ENCODE measurements at places on chromosomes 7 and 10.

DNA sequence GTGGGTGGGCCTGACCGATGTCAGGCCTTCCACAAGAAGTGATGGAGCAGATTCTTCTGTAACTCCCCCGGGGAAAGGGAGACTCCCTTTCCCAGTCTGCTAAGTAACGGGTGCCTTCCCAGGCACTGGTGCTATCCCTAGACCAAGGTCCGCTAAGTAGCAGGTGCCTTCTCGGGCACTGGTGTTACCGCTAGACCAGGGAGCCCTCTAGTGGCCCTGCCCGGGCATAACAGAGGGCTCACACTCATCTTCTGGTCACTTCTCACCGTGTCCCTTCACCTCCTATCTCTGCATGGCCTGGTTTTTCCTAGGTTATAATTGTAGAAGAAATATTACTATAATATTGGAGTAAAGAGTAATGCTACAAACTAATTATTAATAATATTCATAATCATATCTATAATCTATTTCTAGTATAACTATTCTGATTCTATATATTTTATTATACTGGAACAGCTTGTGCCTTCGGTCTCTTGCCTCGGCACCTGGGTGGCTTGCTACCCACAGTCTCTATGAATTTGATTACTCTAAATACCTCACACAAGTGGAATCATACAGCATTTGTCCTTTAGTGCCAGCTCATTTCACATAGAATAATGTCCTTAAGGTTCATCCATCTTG is 1378.7 kb downstream of the XPNPEP1 start:
- no peaks in the 10 kb centered on the region for H3K36me3 ChIP-seq
- peak; percentile 69 for DNase-seq
- H3K4me1 ChIP-seq = no peaks in the 10 kb centered on the region
- peaks cover 2% of the 10 kb centered on the region for H3K27me3 ChIP-seq

DNA sequence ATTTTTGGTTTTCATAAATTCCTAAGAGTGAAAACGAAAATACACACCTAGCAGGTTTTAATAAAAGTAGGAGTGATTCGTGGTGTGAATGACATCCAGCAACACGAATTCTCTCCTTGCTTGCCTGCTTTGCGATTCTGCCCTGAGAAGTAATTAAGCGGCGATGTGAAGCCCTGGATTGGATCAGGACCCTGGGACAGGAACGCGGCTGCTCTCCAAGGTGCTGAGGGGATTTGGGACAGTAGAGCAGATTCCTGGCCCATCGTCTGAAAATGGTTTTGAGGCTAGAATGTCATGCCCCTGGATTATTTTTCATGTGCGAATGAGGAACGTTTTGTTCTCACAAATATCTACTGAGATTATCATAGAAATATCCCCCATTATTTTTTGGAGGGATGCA is 7.8 kb downstream of the NPS start:
- H3K36me3 ChIP-seq = no peaks in the 10 kb centered on the region
- H3K4me1 ChIP-seq = no peaks in the 10 kb centered on the region
- no peak overlapping the region for H3K4me3 ChIP-seq
- peak; percentile 59 for DNase-seq

DNA sequence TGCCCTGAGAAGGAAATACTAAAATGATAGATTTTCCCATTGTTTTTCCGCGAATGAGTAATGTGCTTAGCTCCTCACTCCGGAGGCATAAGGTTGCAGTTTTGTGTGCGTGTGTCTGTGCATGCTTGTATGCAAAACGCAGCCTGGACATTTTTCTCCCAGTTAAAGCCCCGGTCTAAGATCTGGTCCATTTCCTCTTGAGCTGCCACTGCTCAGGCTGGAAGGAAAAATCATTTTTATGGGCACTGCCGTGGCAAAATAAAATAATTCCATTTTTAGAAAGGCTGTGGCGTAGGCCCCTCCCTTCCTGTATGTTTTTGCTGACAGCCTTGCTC is 260.6 kb downstream of the WDR37 start:
- no peak for DNase-seq
- H3K36me3 ChIP-seq = no peaks in the 10 kb centered on the region
- H3K27ac ChIP-seq = no peak overlapping the region
- no peak overlapping the region for H3K4me3 ChIP-seq
- H3K4me1 ChIP-seq = peaks cover 3% of the 10 kb centered on the region

- H3K36me3 ChIP-seq = no peaks in the 10 kb centered on the region
- peaks cover 2% of the 10 kb centered on the region for H3K4me1 ChIP-seq
- no peak overlapping the region for H3K27ac ChIP-seq
- H3K27me3 ChIP-seq = no peaks in the 10 kb centered on the region
- no peak for DNase-seq
- no peak overlapping the region for H3K4me3 ChIP-seq
Measured at GRCh38 chr10:13844651-13845050, 257.9 kb downstream of the PRPF18 start.

- no peaks in the 10 kb centered on the region for H3K36me3 ChIP-seq
- H3K4me1 ChIP-seq = peaks cover 3% of the 10 kb centered on the region
- DNase-seq = no peak
- no peak overlapping the region for H3K4me3 ChIP-seq
Measured at GRCh38 chr10:117391436-117392205, 16.4 kb upstream of the PDZD8 start.

DNA sequence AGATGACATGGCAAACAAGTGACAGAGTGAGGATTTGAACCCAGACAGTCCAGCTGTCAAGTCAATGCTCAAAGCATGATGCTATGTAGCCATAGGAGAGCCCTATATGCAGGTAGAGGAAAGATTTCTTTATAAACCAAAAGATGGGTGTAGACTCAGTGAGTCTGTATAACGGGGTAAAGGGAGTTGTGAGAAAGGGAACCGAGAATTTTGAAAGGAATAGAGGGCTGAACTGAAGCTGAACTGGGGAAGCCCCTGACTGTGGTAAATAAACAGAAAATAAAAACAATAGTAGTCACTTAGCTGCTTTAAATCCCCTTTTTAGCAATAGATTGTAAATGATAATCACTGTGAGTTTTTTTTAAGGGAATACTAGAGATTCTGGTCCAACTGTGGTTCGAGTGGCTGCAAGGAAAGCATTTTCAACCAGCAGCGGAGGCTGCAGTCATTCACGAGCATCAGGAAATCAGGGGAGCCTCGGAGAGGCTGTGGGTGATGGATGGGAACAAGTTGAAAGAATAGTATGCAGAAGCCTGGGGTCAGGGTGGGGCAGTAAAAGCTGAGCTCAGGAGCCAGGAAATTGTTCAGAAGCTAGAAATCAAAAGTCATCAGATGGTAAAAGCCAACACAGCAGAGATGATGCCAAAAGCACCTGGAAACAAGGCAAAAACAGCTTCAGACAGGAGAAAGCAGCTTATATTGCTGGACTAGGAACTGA is 393.5 kb downstream of the GFRA1 start:
- peaks cover 7% of the 10 kb centered on the region for H3K4me1 ChIP-seq
- no peak overlapping the region for H3K4me3 ChIP-seq

DNA sequence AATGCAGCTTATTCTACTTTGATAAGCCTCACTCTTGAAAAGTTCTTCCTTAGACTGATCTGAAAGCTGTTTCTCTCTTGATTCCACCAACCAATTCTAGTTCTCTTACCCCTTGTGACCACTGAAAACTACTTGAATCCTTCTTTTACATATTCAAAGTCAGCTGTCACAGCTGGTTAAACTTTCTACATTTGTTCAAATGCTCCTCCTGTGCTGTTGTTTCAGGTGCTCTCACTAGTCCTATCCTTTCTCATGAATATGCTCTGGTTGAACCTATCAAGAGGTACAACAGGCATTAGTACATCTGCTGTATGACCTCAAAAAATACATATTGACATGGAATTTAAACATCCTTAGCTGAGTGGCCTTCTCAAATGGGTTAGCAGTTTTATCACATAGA is 91.5 kb downstream of the MYO3A start:
- peaks cover 3% of the 10 kb centered on the region for H3K36me3 ChIP-seq
- no peaks in the 10 kb centered on the region for H3K27me3 ChIP-seq
- H3K27ac ChIP-seq = peak overlapping the region; percentile 35
- peaks cover 35% of the 10 kb centered on the region for H3K4me1 ChIP-seq
- no peak overlapping the region for H3K4me3 ChIP-seq

- H3K4me3 ChIP-seq = no peak overlapping the region
- DNase-seq = no peak
- H3K36me3 ChIP-seq = no peaks in the 10 kb centered on the region
Measured at GRCh38 chr10:44818041-44818649, 93.0 kb upstream of the TMEM72 start.

DNA sequence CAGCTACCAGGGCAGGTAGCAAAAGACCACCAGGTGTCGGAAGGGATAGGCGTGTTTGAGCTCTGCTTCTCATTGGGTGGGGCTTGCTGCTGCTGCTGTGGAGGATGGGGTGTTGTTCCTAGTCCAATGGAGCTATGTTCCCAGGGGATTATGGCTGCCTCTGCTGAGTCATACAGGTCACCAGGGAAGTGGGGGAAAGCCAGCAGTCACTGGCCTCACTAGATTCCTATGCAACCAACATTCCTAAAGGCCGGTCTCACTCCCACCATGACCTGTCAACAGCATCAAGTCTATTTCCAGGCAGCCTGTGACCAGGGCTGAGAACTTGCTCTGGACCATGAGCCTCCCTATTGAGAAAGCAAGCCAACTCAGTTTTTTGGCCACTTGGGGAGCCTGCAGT is 1160.8 kb downstream of the REEP3 start:
- no peaks in the 10 kb centered on the region for H3K36me3 ChIP-seq
- no peak for DNase-seq
- no peaks in the 10 kb centered on the region for H3K4me1 ChIP-seq
- no peak overlapping the region for H3K27ac ChIP-seq

GRCh38 chr7:767941-768731 is 41.1 kb upstream of the PRKAR1B start:
- H3K27ac ChIP-seq = peak overlapping the region; percentile 87
- H3K27me3 ChIP-seq = no peaks in the 10 kb centered on the region
- peaks cover 15% of the 10 kb centered on the region for H3K36me3 ChIP-seq
- H3K4me1 ChIP-seq = peaks cover 14% of the 10 kb centered on the region
- DNase-seq = no peak

GRCh38 chr7:120991161-120991560 is 2.6 kb downstream of the CPED1 start:
- no peaks in the 10 kb centered on the region for H3K36me3 ChIP-seq
- H3K27me3 ChIP-seq = peaks cover 26% of the 10 kb centered on the region
- H3K4me1 ChIP-seq = peaks cover 10% of the 10 kb centered on the region
- DNase-seq = no peak
- no peak overlapping the region for H3K4me3 ChIP-seq
